ENCODE measurements at places on chromosomes 11 and 22.

DNA sequence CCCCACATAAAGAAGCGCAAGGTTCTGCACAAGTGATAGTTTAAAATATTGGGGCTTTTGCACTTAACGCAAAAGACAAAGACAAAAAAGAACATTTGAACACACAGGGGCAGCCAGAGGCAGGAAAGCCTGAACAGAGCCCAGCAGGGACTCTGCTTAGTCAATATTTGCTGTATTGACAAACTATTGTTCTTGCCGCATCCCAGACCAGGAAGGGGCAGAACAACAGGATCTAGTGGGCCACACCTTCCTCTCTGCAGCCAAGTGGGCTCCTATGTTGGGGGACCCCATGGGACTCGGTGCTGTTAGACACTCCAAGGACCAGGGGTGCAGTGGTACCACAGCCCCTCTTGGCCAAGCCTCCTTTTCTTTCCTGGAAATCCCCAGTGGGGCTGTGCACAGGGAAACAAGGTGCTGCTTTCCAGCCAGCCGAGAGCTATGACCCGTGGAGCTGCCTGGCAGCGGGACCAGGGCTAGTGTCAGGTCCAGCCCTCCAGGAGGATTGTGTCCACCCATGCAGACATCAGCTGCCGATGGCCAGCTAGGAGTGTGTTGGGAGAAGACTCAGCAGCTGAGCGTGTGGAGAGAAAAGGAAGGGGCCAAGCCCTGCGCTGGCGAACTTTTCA lies 43.3 kb upstream of the ANO1 start:
- DNase-seq, result no peak

DNA sequence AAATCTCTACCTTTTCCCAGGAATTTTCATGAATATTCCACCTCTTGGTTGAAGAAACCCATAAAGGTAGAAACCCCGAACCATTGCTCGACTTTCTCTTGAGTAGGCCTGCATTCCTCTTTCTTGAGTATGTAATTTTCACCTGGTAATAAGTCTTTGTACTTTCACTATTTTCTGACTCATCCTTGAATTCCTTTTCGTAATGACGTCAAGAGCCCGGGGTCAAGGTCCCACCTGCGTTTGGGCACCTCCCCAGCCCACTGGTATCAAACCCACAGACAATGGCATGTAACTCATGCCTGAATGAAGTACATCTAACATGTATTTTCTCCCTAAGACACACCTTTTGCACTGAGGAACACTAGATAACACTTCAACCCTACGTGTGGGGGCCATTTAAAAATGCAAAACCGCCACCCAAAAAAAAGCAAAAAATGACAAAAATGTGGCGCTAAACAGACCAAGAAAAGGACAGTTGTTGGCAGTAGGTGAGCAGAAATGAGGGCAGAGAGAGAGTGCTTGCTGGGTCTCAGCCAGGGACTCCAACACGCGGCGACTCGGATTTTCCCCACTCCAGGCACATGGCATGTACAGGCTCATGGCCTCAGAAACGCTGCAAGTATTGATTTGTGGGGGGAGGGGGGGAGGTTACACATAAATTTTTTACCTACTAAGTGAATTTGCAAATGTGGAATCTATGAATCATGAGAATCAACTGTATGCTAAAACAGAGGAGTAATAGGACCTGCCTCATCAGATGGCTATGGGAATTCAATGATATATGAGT lies 4.1 kb upstream of the C11orf24 start:
- DNase-seq, result no peak

- no peak for DNase-seq
These were observed 855.9 kb downstream of the TBC1D22A start for GRCh38 chr22:47618180-47619010.

GRCh38 chr11:82858556-82859091 lies 41.6 kb downstream of the PRCP start:
- no peak for DNase-seq

DNA sequence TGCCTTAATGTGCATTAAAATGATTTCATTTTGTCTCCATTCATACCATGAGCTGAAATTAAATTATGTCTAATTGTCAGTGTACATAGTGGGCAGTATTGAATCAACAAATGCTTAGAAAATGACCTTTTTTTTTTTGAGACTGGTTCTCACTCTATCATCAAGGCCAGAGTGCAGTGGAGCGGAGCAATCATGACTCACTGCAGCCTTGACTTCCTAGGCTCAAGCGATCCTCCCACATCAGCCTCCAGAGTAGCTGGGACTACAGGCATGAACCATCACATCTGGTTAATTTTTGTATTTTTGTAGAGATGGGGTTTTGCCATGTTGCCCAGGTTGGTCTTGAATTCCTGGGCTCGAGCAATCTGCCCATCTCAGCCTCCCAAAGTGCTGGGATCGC lies 117.0 kb upstream of the BLID start:
- no peak for DNase-seq

DNA sequence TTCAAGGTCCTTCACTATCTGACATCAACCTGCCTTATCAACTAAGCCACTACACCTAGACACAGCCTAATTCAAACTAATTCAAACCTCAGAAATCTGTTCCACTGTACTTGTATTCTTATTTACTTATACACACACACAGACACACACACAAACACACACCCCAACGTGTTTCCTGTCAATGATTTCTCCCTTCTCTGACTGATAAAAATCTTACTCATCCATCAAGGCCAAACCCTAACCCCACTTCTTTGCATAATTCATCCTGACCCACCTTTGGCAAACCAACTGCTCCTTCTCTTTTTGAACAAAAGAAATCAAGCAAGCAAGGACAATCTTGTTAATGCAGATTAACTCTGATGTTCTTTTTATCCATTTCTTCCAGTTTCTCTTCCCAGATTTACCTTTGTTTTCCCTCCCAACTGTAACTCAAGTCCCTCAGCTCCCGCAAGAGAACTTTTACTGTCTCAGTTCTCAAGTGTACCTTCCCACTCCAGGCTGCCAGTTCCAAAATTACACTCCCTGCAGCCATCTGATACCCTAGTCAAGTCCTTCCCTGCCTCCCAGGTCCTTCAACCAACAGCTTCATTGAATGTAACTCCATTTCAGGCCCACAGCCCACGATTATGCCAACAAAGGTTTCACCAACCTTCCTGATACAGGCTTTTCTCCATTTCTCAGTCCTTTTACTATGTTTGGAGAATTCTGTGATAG lies 78.3 kb downstream of the PAK1 start:
- no peak for DNase-seq

DNA sequence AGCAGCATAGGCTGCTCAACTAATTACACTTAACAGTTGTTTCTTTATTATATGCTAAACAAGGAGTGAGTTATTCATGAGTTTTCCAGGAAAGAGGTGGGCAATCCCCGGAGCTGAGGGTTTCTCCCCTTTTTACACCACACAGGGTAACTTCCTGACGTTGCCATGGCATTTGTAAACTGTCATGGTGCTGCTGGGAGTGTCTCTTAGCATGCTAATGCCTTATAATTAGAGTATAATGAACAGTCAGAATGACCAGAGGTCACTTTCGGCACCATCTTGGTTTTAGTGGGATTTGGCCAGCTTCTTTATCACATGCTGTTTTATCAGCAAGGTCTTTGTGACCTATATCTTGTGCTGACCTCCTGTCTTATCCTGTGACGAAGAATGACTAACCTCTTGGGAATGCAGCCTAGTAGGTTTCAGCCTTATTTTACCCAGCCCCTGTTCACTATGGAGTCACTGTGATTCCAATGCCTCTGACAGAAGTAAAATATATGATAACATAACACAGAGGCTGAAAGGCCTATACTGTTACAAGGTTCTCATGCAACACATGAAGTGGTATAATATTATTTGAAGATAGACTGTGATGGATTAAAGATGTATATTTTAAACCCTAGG lies 41.3 kb upstream of the RDX start:
- peak; percentile 26 for DNase-seq
